ENCODE measurements at places on chromosomes 13 and 19.
A peak's percentile ranks its signal among the peaks of the same experiment; 100 is the strongest.

DNA sequence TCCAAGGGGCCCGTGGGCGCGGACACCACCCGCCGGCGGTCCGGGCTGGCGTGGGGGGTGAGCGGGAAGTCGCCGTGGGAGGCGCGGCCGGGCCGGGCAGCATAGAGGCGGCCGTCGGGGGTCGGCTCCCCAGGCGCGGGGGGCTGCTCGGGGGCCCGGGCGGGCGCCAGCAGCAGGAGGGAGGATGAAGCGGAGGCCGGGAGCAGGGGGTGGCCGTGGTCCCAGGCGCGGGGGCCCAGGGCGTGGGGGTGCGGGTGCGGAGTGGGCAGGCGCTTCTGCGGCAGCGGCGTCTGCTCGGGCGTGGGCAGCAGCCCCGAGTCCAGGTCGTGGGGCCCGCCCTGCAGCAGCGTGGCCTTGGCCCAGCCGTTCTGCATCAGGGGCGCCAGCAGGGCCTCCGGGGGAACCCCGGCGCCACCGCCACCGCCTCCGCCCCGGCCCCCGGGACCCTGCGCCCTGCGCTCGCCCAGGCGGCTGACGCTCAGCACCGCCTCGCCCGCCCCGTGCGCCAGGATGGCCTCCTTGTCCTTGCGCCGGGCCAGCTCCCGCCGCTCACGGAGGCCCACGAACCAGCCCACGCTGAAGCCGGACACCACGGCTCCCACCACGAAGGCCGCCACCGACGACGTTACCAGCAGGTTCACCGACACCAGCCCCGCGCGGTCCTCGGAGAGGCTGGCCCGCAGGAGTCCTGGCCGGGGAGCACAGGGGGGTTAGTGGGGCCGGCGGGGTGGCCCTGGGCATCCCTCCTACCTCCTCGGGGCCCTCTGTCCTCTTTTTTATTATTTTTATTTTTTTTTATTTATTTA lies 4.2 kb upstream of the LRG1 start:
- no peak for DNase-seq

- no peak for DNase-seq
Measured at GRCh38 chr13:67134417-67135129, 95.6 kb downstream of the PCDH9 start.

DNA sequence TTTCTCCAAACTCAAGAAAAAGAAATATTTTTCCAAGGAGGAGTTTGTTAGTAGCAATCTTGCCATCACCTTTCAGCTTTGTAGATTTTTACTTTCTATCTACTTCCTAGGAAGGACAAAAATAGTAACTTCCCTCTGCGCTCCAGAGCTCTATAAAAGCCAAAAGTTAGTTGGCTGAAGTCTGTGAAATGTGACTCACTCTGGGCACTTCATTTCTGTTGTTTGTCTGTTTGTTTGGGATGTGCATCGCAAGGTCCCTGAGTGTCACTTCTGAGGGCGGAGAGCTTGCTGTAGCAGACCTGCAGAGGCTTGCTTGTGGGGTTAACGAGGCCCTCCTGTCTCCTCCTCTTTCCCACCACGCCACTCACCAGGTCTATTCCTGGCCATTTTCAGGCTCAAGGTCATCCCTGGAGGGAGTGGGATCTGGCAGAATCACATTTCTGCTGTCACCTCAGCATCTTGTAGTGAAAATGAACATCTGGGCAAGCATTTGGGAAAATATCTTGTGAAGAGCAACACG lies 307.6 kb downstream of the GPC6 start:
- no peak for DNase-seq

DNA sequence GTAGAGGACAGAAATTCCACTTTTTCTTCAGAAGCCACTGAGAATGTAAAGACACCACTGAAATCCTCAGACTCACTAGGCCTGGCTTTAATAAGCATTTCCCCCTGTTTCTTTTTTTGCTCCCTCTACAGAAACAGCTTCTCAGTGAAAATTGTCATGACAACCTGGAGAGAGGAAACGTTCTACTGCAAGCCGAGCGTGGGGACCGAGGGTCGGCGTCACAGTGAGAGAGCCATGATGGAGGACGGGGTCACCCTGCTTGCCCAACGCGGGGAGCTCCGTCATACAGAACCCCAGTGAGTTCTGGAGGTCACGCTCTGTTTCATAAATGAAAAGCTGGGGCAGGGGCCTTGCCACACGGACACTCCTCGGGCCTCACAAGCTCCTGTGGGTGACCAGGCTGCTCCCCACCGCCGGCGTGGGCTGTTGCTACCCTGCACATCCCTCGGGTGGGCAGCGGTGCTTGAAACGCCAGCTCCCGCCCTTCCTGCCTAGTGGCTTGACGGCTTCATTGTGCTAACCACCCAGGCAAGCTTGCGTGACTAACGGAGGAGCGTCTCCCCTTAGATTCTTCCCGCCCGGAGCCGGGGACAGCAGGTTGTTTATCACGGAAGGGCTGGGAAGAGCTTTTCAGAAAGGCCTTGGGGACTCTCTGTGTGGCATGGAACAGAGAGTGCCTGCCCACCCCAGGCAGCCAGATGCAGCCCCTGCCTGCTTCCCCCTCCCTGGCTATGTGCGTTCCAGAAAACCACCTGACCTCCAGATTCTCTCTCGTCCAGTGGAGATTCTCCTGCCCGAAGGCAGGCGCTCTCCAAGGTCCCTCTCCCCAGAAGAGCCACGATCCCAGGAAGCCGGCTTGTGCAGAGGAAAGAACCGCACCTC lies 153.6 kb downstream of the KATNAL1 start:
- no peak for DNase-seq

- DNase-seq: no peak
Measured at GRCh38 chr13:46715363-46715762, 81.6 kb downstream of the ESD start.

- DNase-seq: no peak
Measured at GRCh38 chr13:27193496-27193895, 21.9 kb upstream of the USP12 start.

GRCh38 chr13:42049454-42049813 lies 986 bp downstream of the DGKH start:
- DNase-seq: no peak

- DNase-seq: no peak
Measured at GRCh38 chr13:43245374-43245964, 222.1 kb downstream of the DNAJC15 start.

DNA sequence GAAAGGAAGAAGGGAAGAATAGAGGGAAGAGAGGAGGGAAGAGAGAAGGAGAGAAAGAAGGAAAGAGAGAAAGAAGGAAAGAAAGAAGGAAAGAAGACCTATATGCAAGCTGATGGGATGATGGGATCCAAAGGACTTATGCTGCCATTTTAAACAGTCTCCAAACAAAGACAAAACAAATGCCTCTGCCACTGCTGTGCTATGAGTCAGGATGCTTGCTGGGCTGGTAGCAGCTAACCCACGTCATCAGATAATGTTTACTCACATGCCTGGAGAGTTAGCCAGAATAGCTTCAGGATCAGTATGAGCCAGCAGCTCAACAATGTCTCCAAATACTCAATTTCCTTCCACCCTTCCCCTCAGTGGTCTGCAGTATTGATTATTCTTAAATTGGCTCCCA lies 12.0 kb upstream of the ZNF274 start:
- DNase-seq: no peak

- no peak for DNase-seq
Measured at GRCh38 chr13:48234566-48235340, 1.7 kb downstream of the ITM2B start.

GRCh38 chr19:4455719-4456475 lies 1.7 kb downstream of the UBXN6 start:
- no peak for DNase-seq

- no peak for DNase-seq
Measured at GRCh38 chr13:52020191-52020590, 4.3 kb upstream of the UTP14C start.

GRCh38 chr19:10009714-10010224 lies 535 bp downstream of the COL5A3 start:
- DNase-seq: no peak

GRCh38 chr13:81738364-81738763 lies 1397.4 kb upstream of the SPRY2 start:
- no peak for DNase-seq

DNA sequence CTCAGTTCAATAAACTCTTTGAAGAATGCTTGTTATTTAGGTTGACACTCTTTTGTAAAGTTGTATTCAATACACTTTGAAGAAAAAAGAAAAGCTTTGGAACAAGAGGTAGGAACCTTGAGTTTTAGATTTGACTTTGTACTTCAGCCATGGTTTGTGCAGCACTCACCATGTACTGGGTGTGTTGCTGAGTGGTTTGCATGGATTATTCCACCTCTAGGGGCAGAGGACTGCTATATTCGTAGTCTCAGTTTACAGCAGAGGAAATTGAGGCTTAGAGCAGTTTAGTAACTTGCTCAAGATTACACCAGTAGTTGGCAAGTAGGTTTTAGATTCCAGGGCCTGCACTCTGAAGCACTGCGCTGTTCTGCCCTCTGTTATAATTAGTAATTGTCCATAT lies 68.8 kb downstream of the DNAJC3 start:
- no peak for DNase-seq

- peak; percentile 35 for DNase-seq
Measured at GRCh38 chr19:8517551-8518442, 3.8 kb upstream of the ZNF414 start.

DNA sequence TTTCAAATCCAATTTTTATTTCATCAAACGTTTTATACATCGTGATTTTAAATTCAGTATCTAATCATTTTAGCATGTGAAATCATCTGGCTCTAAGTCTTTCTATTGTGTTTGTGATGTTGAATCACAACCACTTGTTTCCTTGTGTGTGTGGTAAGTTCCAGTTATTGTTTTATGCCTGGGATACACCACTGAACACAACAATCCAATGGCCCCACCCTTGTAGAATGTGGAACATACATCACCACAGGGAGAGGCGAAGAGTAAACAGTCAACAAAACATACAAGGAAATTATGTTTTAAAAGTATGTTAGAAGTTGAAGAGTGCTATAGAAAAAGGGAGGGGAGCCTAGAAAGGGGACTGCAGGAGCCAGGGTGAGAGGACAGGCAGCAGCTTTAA lies 100.5 kb downstream of the EPSTI1 start:
- no peak for DNase-seq

- DNase-seq: peak; percentile 97
Measured at GRCh38 chr13:27449936-27450828, at the start of gene MTIF3. MTIF3 (minus strand) TSS chr13:27450564; CDS start chr13:27440448, 10,116 bp downstream.

GRCh38 chr19:11111771-11112144 lies 22.5 kb downstream of the LDLR start:
- no peak for DNase-seq

- no peak for DNase-seq
Measured at GRCh38 chr13:76795701-76796695, 90.2 kb downstream of the KCTD12 start.

DNA sequence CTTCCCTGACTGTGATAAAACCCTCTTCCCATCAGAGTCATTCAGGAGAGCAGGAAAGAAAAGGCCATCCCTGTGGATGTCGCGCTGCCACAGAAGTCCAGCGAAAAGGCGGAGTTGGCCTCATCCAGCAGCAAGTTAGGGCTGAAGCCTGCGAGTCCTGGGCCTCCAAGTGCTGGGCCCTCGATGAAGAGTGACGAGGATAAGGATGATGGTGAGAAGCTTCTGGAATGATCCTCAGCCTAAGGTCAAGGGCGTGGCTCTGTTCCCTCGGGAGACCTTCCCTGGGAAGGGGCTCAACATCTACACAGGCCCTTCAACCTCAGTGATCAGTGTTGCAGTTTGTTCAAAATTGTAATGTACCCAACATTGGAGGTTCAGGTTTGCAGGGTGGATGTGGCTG lies 22.3 kb downstream of the TEX29 start:
- DNase-seq: no peak

- DNase-seq: no peak
Measured at GRCh38 chr13:109575821-109576220, 210.6 kb downstream of the IRS2 start.

GRCh38 chr19:3671680-3672574 lies 28.3 kb downstream of the PIP5K1C start:
- no peak for DNase-seq

DNA sequence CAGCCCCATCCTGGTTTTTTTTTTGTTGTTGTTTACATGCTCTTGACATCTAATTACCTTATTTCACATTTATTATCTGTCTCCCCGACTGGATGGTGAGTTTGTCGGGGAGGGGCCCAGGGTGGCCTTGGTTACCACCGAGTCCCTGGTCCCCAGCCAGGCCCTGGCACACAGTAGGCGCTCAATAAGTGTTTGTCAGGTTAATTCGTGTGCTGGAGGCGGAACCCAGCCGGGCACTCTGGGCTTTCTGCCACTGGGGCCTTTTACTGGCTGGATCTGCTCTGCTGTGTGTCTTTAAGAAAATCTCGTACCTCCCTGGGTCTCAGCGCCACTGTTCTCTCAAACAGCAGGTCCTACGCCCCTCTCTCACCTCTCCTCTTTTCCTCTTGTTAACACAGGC lies 4.6 kb downstream of the NRTN start:
- DNase-seq: no peak

DNA sequence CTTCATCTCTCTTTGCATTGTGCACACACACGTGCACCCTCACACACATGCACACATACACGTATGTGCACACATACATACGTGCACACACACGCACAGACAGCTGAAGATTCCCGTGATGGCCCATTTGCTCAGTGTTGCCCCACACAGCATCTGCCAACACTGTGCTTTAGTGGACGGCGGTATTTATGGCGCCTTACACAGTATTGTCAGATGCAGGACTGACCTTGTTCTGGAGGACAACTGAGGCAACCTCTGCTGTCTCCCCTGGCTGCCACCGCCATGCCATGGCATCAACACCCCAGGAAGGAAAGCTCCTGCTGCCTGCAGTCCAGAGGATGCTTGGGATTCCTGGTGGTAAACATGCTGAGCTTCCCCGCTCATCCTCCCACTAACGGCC lies 316.4 kb downstream of the TEX29 start:
- DNase-seq: no peak

DNA sequence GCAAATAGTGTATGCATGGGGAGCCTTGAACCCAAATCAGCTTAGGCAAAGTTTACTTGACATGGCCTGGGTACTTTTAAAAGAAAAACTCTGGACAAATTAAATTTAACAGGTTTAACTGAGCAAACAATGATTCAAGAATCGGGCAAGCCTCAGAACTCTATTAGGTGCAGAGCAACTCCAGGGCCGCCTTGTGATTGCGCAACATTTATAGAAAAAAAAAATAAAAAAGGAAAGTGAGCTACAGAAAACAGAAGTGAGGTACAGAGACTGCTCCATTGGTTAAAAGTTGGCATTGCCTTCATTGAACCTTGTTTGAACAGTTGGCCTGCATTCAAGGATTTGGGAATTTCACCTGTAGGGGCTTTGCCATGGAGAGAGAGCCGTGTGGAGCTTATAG lies 421.0 kb upstream of the TSHZ3 start:
- DNase-seq: no peak

DNA sequence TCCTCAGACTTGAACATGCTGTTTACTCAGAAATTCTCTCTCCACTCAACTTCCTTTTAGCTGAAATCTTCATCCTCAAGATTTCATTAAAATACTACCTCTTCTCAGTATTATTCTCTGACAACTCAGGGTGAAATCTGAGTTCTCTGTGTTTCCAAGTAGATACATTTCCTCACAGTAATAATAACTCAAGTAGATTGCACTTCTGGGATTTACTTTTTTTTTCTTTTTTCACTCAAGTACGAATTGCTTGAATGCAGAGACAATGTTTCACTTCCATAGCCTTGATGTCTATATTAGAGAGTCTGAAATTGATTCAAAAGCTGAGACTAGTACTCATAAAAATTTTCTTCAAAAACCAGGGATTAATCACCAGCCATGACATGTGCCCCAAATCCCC lies 166.4 kb downstream of the SLITRK5 start:
- no peak for DNase-seq

GRCh38 chr13:99331881-99332293 lies 24.7 kb upstream of the GPR183 start:
- no peak for DNase-seq
